ENCODE measurements at places on chromosomes 1 and 21. TPM values are rescaled to one million over a fixed set of nuclear protein-coding genes. Genes with fewer than 3 reads are reported as not detected.

GRCh38 chr1:1925437-1926345, 6.6 kb upstream of the TMEM52 start:
- H3K4me3 ChIP-seq = no peak overlapping the region
- H3K27ac ChIP-seq = no peak overlapping the region
- H3K36me3 ChIP-seq = no peaks in the 10 kb centered on the region
- no peaks in the 10 kb centered on the region for H3K4me1 ChIP-seq
- no peaks in the 10 kb centered on the region for H3K27me3 ChIP-seq

DNA sequence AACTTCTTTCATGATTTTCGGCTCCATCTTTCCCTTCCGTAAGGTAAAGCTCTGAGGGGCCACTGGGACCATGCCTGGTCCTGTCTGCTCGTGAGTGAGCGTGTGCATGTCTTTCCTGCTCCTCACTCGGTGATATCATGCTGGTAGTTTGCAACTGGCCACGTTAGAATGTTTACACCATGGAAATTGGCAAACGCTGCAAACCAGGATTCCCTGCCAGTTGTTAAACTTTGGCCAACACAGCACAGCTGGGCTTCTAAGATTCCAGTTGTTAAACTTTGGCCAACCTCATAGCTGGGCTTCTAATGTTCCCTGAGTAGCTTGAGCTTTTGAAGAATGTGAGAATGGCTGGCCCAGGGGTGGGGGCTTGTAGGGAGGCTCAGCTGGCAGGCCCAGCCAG, 68.0 kb upstream of the ACTL8 start:
- H3K27me3 ChIP-seq = no peaks in the 10 kb centered on the region
- no peak overlapping the region for H3K4me3 ChIP-seq
- H3K4me1 ChIP-seq = no peaks in the 10 kb centered on the region
- H3K27ac ChIP-seq = no peak overlapping the region
- H3K36me3 ChIP-seq = no peaks in the 10 kb centered on the region

DNA sequence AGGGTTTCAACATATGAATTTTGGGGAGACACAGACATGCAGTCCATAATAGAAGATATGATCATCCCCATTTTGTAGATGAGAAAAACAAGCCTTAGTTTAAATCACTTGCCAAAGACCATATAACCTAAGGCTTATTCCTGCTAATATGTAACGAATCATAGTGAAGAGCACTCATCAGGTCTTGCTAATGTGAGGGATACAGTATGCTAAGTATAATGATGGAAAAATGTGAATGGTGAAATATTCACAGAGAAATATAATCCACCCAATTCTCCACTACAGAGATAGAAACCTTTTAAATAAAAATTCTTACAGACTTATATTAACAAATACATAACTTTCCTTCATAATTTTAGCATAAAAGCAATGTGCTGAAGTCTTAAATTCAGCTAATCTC, 18.9 kb downstream of the ERICH3 start:
- no peak for DNase-seq
- H3K27me3 ChIP-seq = no peaks in the 10 kb centered on the region
- H3K36me3 ChIP-seq = no peaks in the 10 kb centered on the region
- H3K4me3 ChIP-seq = no peak overlapping the region

GRCh38 chr1:34785231-34785874, 4.3 kb downstream of the GJB3 start:
- no peak for DNase-seq
- H3K4me1 ChIP-seq = peaks cover 3% of the 10 kb centered on the region
- H3K4me3 ChIP-seq = no peak overlapping the region
- H3K27ac ChIP-seq = no peak overlapping the region
- H3K36me3 ChIP-seq = no peaks in the 10 kb centered on the region

DNA sequence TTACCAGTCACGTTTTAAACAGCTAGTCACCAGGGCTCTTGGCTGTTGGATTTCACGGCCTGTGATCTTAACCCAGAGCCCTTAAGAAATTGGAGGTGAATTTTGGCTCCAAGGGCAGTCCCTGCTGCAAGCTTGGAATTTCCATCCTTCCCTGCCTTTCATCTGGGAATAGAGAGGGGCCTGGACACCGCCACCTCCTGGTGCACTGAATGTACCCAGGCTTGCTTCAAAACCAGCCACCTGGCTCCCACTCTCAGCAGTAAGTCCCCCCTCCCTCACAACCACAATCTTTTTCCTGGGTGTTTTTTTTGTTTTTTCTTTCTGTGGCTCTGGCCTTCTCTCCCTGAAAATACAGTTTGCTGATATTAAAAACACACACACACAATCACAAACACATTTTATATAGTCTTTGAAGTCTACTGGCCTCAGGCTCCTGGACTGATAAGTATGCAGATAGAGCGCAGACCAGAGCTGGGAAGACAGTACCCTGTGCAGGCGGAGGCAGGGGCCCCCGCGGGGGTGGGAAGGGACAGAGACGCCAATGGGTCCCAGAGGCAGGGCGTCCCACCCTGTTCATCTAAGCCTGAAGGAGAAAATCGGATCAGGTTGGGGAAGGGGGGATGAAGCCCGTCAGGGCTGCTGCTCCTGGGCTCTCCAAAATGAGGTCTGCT, 65.8 kb upstream of the IGSF21 start:
- H3K4me3 ChIP-seq = no peak overlapping the region
- no peak for DNase-seq
- peaks cover 2% of the 10 kb centered on the region for H3K4me1 ChIP-seq
- no peaks in the 10 kb centered on the region for H3K36me3 ChIP-seq
- no peak overlapping the region for H3K27ac ChIP-seq

- no peak for DNase-seq
- H3K4me3 ChIP-seq = no peak overlapping the region
- H3K27me3 ChIP-seq = peaks cover 19% of the 10 kb centered on the region
- peaks cover 6% of the 10 kb centered on the region for H3K4me1 ChIP-seq
- H3K27ac ChIP-seq = no peak overlapping the region
- no peaks in the 10 kb centered on the region for H3K36me3 ChIP-seq
Observed at GRCh38 chr1:231139659-231140654, 21.9 kb upstream of the TRIM67 start.

- peaks cover 5% of the 10 kb centered on the region for H3K36me3 ChIP-seq
- no peak overlapping the region for H3K27ac ChIP-seq
- no peak for DNase-seq
- no peaks in the 10 kb centered on the region for H3K4me1 ChIP-seq
- peaks cover 7% of the 10 kb centered on the region for H3K27me3 ChIP-seq
- no peak overlapping the region for H3K4me3 ChIP-seq
Observed at GRCh38 chr1:167909691-167910180, 4.2 kb downstream of the ADCY10 start.

- H3K36me3 ChIP-seq = no peaks in the 10 kb centered on the region
- no peak for DNase-seq
- peaks cover 26% of the 10 kb centered on the region for H3K27me3 ChIP-seq
- no peaks in the 10 kb centered on the region for H3K4me1 ChIP-seq
- H3K4me3 ChIP-seq = no peak overlapping the region
Observed at GRCh38 chr1:154541231-154541630, 17.2 kb downstream of the UBE2Q1 start.

- no peak overlapping the region for H3K4me3 ChIP-seq
- H3K36me3 ChIP-seq = peaks cover 25% of the 10 kb centered on the region
- no peak overlapping the region for H3K27ac ChIP-seq
- peaks cover 41% of the 10 kb centered on the region for H3K4me1 ChIP-seq
- peaks cover 6% of the 10 kb centered on the region for H3K27me3 ChIP-seq
- DNase-seq = no peak
Observed at GRCh38 chr21:42525676-42526378, 12.2 kb downstream of the SLC37A1 start.

DNA sequence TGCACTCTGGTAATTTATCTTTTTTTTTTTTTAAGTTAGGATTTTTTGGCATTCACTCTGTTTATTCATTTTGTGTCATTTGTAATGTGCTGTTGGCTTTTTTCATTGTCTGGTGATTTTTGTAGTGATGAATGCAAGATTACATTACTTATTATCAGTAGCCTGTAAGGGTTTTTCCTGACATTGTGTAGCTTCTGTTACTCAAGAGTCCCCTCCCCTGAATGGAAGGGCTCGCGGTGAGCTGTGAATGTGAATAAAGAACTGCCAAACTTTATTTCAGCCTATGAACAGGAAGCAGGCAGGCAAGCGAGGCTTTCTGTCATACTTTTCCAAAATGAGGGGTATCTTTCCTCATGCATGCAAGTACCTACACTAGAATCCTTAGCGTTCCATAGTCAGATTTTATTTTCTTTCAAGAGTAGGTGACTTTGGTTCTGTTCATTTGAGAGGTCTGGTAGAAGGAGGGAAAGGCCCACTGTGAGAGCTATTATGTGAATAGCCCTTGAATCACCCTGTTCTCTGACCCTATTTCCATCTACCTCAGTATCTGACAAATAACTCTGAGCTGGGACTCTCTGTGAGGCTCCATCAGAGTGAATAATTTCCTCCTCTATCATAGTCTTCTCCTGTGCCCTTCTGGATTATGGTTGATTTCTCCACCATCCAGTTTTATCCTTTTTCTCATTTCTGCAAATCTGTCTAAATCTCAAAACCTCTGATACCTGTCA, 114.0 kb downstream of the CD247 start:
- DNase-seq = no peak
- peaks cover 32% of the 10 kb centered on the region for H3K36me3 ChIP-seq
- H3K27ac ChIP-seq = no peak overlapping the region
- no peak overlapping the region for H3K4me3 ChIP-seq

DNA sequence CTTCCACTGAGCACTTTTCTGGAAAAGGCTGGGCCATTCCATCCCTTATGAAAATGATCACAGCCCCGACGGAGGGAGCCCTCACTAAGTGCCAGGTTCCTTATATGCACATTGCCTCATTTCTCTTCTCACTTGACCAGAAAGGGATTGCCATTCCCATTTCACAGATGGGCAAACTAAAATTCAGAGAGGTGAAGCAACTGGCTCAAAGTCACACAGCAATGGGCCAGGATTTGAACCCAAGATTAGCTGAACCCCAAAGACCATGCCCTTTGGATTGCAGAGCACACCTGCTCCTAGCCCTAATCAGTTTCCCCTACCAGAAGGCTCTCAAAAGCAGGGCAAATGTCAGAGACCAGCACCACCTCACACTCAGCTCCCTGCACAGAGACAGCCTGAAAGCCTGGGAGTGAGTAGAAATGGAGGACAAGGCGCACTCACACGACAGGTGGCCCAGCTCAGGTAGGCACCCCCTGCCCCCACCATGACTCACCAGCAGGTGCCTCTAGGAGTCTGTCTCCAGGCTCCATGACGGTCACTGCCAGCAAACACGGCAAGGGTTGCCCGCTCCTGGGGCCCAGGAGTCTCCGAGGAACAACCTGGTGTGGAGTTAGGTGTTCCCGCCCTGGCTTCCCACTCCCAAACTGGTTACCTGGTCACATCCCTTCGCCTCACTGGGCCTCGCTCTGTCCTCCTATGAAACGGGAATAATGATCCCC, 21.7 kb downstream of the SDC3 start:
- no peak overlapping the region for H3K4me3 ChIP-seq
- no peaks in the 10 kb centered on the region for H3K36me3 ChIP-seq

DNA sequence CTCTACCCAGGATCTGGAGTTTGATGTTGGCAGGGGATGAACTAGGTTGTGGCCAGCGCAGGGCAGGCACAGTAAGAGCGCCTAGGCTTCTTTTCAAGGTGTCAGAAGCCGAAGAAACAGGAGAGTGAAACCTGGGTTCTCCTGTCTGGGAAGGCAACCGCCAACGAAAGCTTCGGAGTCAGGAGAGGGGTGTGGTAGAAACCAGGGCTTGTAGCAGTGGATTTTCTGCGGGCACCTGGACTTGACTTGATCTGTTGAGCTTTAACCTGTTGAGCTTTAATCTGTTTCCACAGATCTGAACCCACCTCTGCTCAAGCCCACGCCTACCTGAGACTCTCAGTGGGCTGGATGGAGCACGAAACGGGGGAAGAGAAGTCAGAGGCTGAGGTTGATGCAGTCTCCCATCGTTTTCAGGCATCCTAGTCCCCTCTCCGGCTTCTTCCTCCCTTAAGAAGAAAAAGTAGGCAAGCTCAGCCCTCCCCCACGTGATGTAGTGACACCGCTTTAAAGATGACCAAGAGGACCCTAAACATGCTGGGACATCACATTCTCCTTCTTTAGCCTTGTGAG, 9.3 kb downstream of the HLX start:
- peaks cover 63% of the 10 kb centered on the region for H3K27me3 ChIP-seq
- no peaks in the 10 kb centered on the region for H3K36me3 ChIP-seq
- H3K27ac ChIP-seq = no peak overlapping the region
- no peaks in the 10 kb centered on the region for H3K4me1 ChIP-seq

DNA sequence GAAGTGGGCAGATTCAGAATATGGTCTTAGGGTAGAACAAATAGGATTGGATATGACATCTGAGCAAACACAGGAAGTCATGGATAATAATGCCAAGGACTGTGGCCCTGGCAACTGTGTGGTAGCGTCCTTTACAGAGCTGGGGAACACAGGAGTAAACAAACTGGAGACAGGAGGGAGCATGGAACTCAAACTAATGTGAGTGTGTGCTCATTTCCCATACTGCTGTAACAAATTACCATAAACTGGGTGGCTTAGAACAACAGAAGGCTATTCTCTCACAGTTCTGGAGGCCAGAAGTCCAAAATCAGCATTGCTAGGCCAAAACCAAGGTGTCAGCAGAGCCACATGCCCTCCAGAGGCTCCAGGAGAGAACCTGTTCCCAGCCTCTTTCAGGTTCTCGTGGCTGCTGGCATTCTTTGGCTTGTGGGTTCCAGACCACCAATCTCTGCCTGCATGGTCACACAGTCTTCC, 106.4 kb downstream of the TGFBR3 start:
- no peak overlapping the region for H3K4me3 ChIP-seq
- peaks cover 63% of the 10 kb centered on the region for H3K36me3 ChIP-seq
- no peaks in the 10 kb centered on the region for H3K27me3 ChIP-seq
- H3K27ac ChIP-seq = no peak overlapping the region
- peaks cover 14% of the 10 kb centered on the region for H3K4me1 ChIP-seq

Gene LINGO4
- total RNA-seq = 1.3 TPM

Gene AKR1A1
- total RNA-seq = 144 TPM

Gene LAX1
- total RNA-seq = 23.2 TPM

Gene ACTN2
- total RNA-seq = not detected

Gene ZYG11B
- total RNA-seq = 12.8 TPM

Gene C4BPA
- not detected for total RNA-seq
